Cardiac ventricle fibroblast (primary cell): ENCODE measurements at places on chromosomes 5 and 9. TPM values are rescaled to one million over a fixed set of nuclear protein-coding genes. Genes with fewer than 3 reads are reported as not detected.

Gene TEX48
- not detected in 2 replicates for total RNA-seq

Gene SMU1
- 11.1 and 11.4 TPM in 2 replicates for total RNA-seq

Gene WDR36
- total RNA-seq = 21.0 and 25.6 TPM in 2 replicates

Gene SLC1A1
- 16.2 and 18.7 TPM in 2 replicates for total RNA-seq

Gene CTXN3
- not detected in 2 replicates for total RNA-seq

Gene FABP6
- total RNA-seq = not detected in 2 replicates

Gene FAXDC2
- total RNA-seq = 17.4 and 20.8 TPM in 2 replicates

Gene INSL6
- total RNA-seq = not detected in 2 replicates
